ENCODE measurements at places on chromosomes 12 and 14.

DNA sequence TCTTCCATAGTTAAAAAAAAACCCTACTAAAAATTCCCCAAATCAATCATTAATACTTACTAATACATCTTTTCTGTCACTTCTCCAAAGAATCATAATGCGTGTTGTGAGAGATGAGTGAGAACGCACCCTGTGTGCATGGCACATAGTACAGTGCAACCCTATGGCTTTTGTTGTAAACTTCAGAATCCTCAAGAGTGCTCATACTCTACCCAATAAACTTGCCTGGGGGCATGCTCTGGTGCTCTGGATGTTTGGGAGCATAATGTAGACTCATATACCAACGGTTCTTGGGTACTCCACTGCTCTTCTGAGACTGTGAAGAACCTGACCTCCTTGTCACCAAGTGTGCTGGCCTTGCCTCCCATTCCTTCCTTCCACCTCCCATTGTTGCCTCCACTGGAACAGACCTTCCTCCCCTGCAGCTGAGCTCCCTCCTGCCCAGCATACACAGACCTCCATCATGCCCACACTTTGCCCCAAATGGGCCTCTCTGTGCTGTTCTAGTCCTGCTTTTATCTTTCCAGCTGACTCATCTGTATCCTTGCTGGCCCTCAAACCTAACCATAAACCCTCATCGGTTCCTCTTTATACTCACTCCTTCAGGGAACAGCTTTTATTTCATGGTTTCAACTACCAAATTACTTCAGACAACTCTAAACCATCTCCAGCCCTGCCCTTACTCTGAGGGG lies 8.9 kb downstream of the DCP1B start:
- peak; percentile 28 for DNase-seq

DNA sequence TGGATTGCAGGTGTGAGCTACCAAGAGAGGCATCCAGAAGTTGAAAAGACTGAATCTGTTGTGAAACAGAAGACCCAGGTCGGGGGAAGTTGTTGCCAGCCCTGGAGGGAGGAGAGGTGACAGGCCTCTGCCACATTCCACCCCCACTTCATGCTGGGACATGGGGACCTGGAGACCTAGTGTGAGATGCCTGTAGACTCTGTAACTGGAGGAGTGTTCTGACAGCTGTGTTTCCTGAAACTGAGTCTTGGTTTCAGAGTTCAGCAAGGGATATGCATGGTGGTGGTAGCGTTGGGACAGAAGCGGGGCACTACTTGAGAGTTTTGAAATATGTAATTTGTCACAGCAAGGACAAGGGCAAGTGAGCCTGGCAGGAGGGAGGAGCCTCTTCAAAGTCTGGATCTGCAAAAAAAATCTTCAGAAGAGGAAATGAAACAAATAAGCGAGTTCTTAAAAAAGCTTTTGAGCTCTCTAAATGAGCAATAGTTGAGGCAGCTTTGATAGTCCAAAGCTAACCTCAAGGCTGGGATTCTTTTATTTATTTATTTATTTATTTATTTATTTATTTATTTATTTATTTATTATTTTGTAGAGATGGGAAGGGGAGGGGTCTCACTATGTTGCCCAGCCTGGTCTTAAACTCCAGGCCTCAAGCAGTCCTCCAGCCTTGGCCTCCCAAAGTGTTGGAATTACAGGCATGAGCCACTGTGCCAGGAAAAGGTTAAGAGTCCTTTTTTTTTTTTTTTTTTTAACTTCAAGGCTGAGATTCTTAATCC lies 58.9 kb upstream of the EEA1 start:
- peak; percentile 46 for DNase-seq

DNA sequence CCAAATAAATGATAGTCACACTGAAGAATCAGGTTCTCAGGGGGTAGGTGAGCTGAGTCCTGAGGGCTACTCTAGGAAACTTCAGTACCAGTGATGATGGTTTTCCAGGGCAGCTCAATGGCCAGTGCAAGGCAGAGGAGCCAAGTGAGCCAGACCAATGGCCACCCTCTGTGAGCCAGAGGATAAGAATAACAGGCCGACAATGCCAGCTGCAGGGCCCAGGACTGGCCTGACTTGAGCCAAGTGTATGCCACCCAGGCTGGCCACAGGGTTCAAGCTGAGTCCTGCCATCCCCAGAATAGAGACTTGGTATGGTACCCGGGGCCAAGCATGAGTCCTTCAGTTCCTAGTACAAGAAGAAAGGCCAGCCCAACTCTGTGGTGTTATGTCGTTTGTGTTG lies 355.5 kb downstream of the DPF3 start:
- DNase-seq, result no peak

DNA sequence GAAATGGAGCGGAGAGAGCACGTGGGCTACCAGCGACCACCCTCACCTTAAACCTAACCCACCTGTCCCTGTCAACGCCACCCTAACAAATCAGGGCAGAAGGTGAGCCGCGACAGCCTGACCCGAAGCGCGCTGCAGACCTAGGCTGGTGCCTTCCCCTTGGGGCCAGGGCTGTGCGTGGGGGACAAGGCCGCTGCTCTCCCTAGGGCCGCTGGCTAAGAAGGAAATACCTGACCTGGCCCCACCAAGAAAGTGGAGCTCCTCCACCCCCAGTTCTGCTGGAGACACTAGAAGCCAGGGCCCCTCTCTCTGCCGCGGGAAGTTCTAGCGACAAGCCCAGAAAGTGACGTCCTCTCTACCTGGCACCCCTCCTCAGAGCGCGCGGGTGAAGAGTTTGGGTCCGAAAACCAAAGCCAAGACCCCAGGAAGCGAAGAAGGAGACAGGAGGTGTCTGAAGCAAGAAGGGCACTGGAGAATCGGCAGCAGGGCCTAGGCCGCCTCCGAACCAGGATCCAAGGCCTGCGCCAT lies 7.5 kb downstream of the SIX1 start:
- no peak for DNase-seq

DNA sequence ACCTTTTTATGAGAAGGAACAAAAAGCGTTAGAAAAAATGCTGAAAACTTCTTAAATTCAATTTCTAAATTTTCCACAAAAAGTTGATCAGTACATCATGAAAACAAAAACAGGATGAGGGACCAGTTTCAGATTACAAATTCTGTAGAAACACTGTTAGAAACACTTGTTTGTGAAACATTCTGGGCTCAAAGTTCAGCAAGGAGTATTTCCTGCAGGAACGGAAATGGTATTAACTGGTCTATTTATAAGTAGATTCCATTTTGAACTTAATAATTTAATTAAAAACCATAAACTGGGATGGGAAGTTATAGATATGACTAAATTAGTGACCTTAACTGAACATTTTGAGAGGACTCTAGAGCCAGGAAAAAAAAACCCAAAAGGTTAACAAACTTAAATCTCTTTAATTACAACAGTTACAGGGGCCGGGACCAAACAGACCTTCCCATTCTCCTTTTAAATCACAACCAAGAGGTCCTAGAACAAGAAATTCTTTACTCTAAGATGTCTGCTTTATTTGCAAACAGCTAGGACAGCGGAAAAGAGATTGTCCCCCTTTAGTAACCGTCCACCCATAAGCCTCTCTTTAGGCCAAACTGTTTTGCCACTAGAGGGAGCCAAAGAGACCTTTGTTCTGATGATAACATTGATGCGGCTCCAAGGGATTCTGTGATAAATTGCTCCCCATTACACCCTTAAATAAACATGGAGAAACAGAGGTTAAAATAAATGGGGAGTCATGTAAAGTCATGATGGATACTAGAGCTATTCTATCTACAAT lies 69.0 kb upstream of the RERGL start:
- DNase-seq, result peak; percentile 26

- peak; percentile 13 for DNase-seq
Observed at GRCh38 chr12:24562771-24563431, 386.0 kb downstream of the BCAT1 start.

GRCh38 chr14:69002069-69002468 lies 23.0 kb upstream of the ACTN1 start:
- no peak for DNase-seq

DNA sequence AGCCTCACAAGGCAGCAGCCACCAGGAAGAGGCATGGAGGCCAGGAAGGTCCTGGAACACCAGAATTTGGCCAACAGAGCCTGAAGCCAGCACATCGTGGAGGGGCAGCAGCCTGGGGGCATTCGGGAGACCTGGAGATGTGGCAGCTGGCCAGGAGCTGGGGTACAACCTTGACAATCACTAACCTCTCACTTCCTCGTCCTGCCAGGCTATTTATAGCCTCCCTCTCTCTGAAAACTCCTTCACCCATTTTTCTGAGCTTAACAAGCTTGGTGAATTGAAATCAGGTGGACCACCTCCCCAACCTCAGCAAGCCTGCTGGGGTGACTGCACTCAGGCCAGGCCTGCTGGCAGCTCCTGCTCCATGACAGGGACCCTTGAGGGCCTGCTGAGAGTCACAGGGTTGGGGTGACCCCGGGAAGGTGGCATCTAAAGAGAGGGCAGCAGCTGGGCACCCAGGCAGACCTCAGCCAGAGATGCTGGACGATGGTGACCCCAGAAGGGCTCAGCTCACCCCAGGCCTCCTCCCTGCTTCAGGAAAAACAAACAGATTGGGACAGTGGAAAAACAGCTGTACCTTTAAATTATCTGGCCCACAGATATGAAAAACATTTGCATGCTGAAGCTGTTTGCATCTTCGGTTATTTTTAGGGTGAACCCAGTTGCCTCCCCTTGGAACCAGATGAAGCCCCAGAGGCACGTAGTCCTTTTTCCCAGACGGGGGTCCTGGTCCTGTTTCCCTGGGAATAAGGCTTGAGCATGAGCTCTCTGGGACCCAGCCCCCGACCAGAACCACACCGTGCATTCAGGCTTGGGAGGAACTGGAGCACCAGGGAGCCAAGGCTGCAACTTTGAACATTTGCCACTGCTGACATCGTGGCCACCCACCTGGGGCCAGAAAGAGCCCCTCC lies 67.0 kb downstream of the PITPNM2 start:
- no peak for DNase-seq

- no peak for DNase-seq
Observed at GRCh38 chr14:105389534-105389933, 8.8 kb upstream of the TEX22 start.

GRCh38 chr14:38137005-38137404 lies 70.7 kb upstream of the SSTR1 start:
- no peak for DNase-seq

- no peak for DNase-seq
Observed at GRCh38 chr14:37932008-37932407, 275.7 kb upstream of the SSTR1 start.

- DNase-seq, result no peak
Observed at GRCh38 chr12:87818441-87818840, 210.8 kb downstream of the C12orf50 start.

GRCh38 chr12:47986832-47987231 lies 17.4 kb downstream of the COL2A1 start:
- no peak for DNase-seq

DNA sequence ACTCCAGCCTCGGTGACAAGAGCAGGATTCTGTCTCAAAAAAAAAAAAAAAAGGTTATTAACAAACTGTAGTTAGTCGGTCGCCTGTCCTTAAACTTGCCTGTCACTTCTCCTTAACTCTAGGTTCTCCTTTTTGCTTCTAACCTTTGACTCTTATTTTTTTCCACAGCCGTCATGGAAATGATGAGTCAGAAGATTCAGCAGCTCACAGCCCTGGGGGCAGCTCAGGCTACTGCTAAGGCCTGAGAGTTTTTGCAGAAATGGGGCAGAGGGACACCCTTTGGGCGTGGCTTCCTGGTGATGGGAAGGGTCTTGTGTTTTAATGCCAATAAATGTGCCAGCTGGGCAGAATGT lies 418 bp upstream of the MYG1 start:
- peak; percentile 55 for DNase-seq

DNA sequence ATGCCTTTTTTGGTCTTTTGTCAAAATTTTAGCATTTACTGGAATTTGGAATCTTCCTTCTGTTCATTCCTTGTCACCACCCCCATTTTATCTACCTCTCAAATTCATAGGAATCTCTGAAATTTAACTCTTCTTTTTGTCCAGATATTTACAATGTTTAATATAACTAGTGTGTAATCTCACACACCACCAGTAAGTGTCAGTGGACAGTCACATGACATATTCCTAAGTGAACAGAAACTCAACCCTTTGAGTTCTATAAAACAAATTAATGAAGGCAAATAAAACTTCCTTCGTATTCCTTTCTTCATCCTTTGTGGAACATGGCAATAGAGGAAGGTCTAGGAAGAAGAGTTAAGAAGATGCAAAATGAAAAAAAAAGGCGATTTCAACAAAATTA lies 26.6 kb downstream of the ATF7 start:
- no peak for DNase-seq

DNA sequence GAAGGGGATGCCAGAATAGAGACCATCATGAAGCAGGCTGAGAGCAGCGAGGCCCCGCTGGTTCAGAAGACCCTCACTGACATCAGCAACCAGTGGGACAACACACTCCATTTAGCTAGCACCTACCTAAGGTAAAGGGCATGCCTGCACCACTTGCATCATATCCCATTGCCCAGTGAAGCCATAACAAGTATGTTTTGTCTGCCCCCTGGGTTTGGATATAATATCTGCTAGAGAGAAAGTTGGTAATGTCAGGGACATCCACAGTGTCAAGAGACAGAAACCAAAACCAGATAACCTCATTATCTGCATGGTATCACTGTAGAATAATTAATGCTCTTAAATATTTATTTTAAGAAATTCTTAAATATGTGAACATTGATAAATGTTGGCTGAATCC lies 173.8 kb downstream of the SYNE2 start:
- no peak for DNase-seq

DNA sequence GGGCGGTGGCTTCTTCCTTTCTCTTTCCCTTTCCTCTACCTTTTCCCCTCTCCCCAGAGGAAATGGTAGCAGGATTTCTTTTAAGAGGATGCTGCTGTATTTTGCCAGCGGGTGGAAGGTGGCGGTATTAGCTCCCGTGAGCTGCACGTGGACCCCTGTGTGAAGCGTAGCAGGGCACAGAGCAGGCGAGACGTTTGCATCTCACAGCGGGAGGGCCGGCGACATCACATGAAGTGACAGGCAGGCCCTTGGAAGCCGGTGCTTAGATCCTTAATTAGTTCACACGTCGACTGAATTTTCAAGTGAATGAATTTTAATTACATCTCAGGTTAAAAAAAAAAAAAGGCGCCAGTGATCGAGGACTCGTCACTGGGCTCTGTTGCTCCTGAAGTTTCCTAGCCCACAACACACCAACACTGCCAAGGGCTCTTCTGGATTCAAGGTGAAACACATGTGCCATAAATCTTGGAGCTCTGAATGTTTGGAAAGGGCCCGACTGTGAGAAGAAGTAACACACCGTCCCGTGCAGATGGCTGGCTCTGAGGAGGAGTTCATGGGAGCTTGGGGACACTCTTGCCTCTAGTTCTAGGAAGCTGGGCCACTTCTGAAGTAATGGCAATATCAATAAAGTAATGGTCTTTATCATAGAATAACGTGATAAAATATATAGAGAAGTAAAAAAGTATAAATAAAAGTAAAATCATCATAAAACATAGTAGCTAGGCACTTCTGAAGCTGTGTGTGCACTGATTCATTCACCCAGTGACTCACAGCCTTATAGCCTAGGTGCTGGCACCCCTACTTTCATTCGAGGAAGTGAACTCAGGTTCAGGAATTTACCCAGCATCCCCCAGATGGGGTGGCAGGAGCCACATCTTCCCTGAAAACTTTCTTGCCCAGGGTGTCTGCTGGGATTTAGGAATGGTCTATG lies 75.3 kb downstream of the AACS start:
- no peak for DNase-seq

- no peak for DNase-seq
Observed at GRCh38 chr14:20164462-20164861, 25.8 kb downstream of the OR4N5 start.
